Calu3 (cell line): ENCODE measurements at places on chromosomes 7 and 10.

GRCh38 chr7:92698237-92698841, 108.1 kb upstream of the FAM133B start:
- DNase-seq: peak; percentile 74

- peak; percentile 24 for DNase-seq
Measured at GRCh38 chr7:26705567-26705966, 158.8 kb downstream of the SKAP2 start.

GRCh38 chr7:2886900-2887299, 42.8 kb upstream of the GNA12 start:
- peak; percentile 85 for DNase-seq

- DNase-seq: no peak
Measured at GRCh38 chr10:114915294-114915693, 22.7 kb upstream of the TRUB1 start.

DNA sequence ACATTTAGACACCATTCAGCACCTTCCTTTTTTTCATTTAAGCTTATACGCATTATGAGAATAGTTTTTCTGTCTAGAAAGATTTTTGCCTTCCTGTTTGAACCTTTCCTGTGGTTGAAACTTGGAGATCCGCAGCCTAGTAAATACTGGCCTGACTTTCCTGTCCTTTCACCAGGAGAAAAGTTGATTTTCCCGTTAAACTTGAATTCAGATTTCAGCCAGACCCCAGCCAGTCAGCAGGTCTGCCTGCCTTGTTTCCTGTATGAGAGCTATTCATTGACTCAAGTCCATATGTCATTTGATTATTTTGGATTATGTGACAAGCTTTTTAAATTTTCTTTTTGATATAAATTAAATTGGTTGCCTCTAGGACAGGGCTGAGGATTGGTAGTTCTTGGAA, 71.5 kb downstream of the EVX1 start:
- DNase-seq: peak; percentile 71

GRCh38 chr10:112148331-112148730, 35.2 kb downstream of the GPAM start:
- no peak for DNase-seq
